ENCODE measurements at places on chromosomes 2 and 18.

- no peak for DNase-seq
Observed at GRCh38 chr2:85091838-85092237, 41.4 kb upstream of the TCF7L1 start.

- DNase-seq = no peak
Observed at GRCh38 chr2:57864926-57865325, 181.7 kb upstream of the VRK2 start.

DNA sequence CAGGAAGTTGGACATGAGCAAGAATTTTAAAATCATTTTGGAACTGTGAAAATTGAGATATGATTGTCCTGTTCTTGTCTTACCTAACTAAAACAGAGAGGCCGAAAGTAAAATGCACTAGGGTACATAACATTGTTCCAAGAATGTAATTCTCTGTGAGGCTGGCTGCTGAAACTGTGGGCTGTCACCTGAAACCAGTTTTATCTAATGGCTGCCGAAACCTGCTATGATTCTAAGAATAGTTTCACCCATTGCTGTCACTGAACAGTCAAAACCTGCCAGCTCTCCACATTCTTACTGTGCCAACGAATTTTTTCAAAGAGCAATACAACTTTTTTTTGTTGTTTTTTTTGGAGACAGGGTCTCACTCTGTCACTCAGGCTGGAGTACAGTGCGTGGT is 119.3 kb upstream of the ZSWIM2 start:
- DNase-seq = no peak

GRCh38 chr2:203852760-203853159 is 14.8 kb upstream of the CTLA4 start:
- no peak for DNase-seq

- no peak for DNase-seq
Observed at GRCh38 chr2:58569475-58570185, 328.5 kb upstream of the FANCL start.

- no peak for DNase-seq
Observed at GRCh38 chr2:12965540-12966269, 249.0 kb downstream of the TRIB2 start.

DNA sequence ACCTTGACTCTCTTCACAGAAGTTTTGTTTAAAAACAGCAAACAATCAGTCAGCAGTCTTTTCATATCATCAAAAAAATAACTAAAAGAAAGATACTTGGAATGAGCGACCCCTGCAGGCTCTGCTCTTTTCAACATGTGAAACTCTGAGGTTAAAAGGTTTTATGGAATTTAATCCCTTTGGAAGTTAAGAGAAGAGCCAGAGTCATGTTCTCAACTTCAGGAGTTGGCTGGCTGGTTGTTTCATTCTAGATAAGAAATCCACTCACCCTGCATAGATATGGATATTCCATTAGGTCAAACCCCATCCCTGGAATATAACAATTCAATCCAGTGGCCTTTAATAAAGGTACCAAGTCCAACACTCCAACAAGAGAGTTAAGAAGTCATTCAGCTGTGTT is 115.6 kb upstream of the RMDN2 start:
- DNase-seq = no peak

GRCh38 chr18:77658751-77659448 is 409.3 kb downstream of the GALR1 start:
- DNase-seq = no peak

- no peak for DNase-seq
Observed at GRCh38 chr2:173872714-173873113, 92.5 kb downstream of the SP3 start.

Data from right renal pelvis (tissue), 4 donors.